ENCODE measurements at places on chromosomes 16 and 17.

DNA sequence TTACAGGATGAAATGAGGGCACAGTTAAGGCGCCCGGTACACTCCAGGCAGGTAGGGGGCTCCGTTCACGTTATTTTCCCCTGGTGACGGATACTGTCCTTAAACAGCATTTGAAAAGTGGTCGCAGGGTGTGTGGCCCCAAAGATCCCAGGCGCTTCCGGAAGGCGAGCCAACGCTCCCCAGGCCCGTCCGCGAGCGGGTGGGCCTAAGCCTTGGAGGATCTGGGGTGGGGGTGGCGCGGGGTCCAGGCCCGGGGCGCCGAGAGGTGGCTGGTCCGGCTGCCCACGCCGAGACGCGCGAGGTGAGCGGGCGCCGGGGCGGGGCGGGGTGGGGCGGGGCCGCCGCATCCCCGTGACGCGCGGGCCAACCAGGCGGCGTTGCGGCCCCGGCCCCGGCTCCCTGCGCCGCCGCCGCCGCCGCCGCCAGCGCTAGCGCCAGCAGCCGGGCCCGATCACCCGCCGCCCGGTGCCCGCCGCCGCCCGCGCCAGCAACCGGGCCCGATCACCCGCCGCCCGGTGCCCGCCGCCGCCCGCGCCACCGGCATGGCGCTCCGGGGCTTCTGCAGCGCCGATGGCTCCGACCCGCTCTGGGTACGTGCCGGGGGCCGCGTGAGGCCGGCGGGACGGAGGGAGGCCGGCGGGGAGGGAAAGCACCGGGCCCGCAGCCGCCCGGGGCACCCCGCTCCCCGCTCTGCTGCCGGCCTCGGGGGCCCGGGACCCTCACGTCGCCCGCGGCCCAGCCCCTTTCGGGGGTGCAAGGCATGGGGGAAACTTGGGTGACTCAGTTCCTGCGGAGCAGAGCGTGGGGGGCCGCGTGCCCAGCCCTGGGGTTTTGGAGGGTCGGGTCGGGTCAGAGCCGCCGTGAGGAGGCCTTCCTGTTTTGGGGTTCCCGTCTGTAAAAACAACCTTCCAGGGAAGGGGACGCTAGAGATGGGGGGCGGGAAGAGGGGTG is at the start of gene ABCC1:
ABCC1 (plus strand) TSS at position 407 of the 951 bp plus-strand sequence; CDS start at position 543, 136 bp downstream.
- DNase-seq, result no peak

DNA sequence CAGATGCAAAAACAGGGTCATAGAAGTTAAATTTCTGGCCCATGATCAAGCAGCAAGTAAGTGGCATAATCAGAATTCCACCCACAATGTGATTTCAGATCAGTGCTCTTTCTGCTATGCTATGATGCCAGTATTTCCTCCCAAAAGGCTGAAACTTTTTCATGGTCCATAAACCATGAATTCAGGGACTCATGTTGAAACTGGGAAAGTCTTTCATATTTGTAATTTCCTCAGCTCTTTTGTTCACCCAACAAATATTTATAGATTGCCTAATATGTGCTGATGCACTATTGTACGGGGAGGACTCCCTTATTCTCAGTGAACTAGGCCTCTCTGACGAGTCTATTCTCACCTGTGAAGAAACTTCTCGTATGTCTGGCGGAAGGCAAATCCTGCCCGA is 156.3 kb downstream of the MYO1D start:
- no peak for DNase-seq

GRCh38 chr16:61024180-61024900 is 1011.9 kb downstream of the CDH8 start:
- DNase-seq, result no peak

GRCh38 chr16:22844416-22844815 is 30.5 kb downstream of the HS3ST2 start:
- no peak for DNase-seq

DNA sequence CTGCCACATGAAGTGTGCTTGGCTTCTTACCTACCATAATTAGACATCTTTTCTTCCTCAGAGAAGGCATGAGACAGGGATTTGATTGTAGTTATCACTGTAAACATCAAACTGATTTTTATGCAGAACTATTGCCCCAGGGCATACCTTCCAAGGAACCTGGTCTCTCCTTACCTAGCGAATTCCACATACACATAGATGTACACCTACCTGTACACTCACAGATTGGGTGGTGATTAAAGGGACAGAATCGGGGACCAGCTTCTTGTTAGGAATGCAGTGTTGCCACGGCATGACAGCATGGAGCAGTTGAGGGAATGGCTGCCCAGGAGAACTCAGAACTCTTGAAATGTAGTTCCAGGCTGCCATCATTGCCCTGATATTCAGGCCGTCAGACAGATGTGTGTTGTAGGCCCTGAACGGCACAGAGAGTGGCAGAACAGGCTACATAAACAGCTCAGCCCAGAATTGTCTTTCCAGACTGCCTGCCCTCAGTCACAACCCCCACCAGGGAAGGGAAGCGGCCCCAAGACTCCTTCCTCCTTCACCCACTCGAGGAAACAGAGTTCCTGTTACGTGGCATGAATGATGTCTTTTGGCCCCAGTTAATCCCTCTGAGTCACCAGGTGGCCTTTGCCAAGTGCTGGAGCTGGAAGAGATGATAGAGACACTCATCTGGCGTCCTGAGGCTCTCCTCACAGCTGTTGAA is 17.8 kb upstream of the NAGLU start:
- DNase-seq, result peak; percentile 89

DNA sequence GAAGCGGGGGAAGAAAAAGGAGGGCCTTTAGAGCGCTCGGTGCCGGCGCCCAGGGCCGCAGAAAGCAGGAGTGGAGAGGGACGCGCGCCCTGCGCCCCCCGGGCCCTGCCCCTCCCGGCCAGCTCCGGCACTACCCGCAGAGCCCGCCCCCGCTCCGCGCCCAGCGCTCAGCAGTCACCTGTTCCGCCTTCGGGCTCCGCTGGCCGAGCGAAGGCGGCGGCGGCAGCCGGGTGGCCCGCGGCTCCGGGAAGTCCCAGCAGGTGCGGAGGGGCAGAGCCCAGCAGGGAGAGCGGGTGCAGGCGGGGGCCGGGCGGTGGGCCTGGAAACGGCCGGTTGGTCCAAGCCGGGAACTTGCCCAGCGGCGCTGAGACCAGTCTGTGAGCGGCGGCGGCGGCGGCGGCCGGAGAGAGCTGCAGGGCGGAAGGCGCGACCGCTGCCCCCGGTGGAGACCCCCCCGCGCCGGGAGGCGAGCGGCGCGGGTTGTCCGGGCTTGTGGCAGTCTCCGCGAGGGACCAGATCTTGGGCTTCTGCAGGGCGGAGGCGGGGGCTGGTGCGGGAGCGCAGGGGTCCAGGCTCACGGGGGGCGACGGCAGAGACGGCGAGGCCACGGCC is 2.2 kb downstream of the IRX3 start:
- peak; percentile 69 for DNase-seq

- peak; percentile 76 for DNase-seq
These were observed 229.8 kb downstream of the CPPED1 start for GRCh38 chr16:12573730-12574383.

- DNase-seq, result peak; percentile 62
These were observed 15.4 kb upstream of the HELZ start for GRCh38 chr17:67260170-67260987.

DNA sequence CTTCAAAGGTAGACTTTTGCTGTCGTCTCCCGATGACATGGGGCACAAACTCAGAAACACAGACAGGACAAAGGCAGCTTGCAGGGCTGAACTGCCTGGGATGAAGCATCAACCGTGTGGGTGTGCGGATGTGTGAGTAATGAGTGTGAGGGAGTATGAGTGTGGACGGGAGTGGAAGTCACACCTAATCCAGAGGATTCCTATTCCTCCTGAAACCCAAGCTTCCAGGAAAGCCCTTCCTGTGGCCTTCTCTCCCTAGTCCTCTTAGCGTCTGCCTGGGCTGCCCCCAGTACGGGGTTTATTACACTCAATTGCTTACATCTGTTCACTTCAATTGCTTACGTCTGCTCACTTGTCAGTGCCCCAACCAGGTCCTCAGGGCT is 2.3 kb upstream of the IL4R start:
- peak; percentile 39 for DNase-seq

- no peak for DNase-seq
These were observed 6.0 kb downstream of the CDK5R1 start for GRCh38 chr17:32492648-32493289.

GRCh38 chr17:45812102-45812501 is 28.0 kb downstream of the CRHR1 start:
- DNase-seq, result no peak

DNA sequence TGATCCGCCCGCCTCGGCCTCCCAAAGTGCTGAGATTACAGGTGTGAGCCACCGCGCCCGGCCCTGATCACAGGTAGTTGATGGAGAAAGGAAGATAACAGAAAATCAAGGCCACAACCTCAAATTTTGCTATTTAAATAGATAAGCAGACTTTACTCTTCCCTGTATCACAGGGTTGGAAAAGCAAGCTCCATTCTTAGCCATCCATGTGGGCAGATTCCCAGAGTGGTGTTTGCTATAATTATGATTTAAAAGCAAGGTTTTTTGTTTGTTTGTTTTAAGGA is 44.4 kb downstream of the TUBD1 start:
- no peak for DNase-seq

DNA sequence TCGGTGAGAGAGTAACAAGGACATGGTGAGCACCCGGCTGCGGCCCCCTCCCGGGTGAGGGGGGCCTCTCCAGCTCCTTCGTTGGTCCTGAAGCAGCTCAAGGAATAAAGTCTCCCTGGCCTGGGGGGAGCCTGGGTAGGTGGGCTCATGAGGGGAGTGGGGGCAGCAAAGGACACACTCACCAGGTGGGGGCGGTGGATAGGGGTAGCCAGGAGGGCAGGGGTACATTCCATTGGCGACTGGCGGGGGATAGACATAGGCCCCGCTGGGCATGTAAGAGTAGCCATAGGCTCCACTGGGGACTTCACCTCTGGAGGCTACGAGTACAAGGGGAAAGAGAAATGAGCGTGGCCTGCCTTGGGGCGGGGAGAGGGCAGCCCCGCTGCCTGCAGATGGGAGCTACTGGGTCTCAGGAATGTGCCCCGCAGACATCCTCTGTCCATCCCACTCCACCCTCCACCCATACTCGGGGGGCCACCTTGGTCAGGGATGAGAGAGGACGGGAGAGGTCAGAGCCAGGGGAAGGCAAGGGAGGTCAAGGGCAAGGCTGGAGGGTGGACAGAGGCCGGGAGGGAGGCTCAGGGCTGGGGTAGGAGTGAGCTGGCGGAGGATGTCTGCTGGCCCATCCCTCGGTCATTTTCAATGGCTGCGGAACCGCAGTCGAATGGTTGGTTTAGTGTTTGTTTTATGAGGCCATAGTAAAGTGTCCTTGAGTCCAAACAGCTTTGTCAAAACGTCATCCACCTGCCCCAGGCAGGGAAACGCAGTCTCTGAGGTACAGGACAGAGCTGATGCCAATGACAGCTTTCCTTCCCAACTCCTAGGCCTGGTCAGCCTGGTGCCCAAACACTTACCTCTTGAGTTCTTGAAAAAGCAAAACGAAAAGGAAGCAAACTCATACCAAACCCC is 3.7 kb upstream of the UNC13D start:
- no peak for DNase-seq

DNA sequence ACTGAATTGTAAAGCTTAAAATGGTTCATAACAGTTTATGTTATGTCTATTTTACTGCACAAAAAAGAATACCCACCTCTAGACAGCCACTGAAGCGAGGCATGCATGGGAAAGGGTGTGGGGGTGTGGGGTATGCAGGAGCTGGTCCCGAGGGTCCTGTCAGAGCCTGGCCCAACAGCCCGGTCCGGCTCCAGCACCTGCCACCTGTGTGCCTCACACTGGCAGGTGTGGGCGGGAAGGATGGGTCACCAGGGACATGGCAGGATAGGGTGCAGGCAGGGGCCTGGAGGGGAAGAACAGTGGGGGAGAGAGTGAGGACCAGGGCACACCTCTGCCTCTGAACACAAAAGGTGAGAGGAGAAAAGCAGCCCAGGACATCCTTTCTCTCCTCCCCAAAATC is 22.8 kb upstream of the RASD1 start:
- no peak for DNase-seq

GRCh38 chr17:36034127-36034526 is 16.4 kb upstream of the CCL23 start:
- no peak for DNase-seq

GRCh38 chr17:45873728-45874127 is 20.6 kb upstream of the MAPT start:
- no peak for DNase-seq

DNA sequence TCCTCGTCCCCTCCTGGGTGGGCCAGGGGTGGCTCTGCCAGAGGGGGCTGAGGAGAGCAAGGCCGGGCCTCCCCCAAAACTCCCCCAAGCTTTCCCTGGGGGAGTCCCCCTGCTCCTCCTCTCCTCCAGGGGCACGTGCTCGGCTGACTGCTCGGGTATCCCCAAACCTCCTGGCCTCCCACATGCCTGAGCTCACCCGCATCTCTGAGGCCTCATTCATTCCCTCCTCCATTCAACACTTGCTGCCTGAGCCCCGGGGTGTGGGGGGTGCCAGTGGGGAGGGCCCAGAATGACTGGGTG is 83.1 kb downstream of the RTN4RL1 start:
- no peak for DNase-seq

DNA sequence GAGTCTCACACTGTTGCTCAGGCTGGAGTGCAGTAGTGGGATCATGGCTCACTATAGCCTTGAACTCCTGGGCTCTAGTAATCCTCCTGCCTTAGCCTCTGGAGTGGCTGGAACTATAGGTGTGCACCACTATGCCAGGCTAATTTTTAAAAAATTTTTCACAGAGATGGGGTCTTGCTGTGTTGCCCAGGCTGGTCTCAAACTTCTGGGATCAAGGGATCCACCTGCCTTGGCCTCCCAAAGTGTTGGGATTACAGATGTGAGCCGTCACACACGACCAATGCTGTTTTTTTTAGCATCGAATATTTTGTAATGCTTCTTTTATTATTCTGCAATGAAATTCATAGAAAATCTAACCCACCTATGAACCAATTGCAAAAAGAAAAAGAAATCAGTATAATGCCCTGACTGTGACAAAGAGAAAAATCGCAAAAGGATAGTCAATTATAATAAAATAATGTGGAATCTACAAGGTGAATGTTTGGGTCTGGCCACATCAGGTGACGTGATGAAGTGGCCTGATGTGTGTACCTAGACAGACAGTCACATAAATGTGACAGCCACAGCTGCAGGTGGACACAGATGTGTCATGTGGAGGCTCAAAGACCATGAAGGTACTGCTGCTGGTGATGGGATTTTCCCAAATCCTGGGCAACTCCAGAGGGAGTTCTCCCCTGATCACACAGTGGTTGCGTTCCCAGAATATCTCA is 33.6 kb upstream of the ZCCHC14 start:
- DNase-seq, result no peak

- no peak for DNase-seq
These were observed 50.5 kb downstream of the GLG1 start for GRCh38 chr16:74556375-74556922.

DNA sequence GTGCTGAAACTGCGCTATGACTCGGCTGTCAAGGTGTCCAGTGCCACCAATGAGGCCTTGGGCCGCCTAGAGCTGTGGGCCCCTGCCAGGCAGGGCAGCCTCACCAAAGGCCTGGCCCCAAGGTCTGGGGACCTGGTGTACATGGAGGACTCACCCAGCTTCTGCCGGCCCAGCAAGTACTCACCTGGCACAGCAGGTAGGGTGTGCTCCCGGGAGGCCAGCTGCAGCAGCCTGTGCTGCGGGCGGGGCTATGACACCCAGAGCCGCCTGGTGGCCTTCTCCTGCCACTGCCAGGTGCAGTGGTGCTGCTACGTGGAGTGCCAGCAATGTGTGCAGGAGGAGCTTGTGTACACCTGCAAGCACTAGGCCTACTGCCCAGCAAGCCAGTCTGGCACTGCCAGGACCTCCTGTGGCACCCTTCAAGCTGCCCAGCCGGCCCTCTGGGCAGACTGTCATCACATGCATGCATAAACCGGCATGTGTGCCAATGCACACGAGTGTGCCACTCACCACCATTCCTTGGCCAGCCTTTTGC is 25.0 kb downstream of the WNT9B start:
- no peak for DNase-seq

Measured in cardiac septum (tissue), 1 donor.